ENCODE measurements at places on chromosomes 2 and 18.

DNA sequence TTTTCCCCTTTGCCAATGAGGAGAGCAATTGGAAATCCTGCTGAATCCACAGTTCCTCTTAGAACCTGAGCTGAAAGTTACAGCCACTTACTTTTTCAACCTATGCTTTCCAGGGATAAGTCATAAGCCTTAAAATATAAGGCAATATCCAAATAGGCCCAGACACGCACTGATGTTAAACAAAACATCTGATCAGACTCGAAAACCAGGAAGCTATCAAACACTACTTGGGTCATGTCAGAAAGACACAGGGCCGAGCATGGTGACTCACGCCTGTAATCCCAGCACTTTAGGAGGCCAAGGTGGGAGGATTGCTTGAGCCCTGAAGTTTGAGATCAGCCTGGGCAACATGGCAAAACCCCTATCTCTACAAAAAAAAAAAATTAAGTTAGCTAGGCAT, 192.1 kb downstream of the SP3 start:
- no peak for DNase-seq

DNA sequence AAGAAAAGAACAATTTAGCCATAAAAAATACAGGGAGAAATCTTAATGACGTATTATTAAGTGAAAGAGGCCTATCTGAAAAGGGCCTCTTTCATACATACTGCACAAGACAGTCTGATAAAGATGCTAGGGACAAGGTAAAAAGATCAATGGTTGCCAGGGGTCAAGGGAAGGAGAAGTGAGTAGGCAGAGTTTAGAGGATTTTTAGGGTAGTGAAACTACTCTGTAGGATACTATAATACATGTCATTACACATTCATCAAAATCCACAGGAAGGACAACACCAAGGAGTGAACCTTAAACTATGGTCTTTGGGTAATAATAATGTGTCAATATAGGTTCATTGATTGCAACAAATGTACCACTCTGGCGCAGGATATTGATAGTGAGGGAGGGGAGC, 289.3 kb downstream of the FSIP2 start:
- DNase-seq, result no peak

- no peak for DNase-seq
These were observed 72.0 kb upstream of the CTAGE1 start for GRCh38 chr18:22489704-22490103.

- no peak for DNase-seq
These were observed 488 bp upstream of the RHOB start for GRCh38 chr2:20446255-20446916.

DNA sequence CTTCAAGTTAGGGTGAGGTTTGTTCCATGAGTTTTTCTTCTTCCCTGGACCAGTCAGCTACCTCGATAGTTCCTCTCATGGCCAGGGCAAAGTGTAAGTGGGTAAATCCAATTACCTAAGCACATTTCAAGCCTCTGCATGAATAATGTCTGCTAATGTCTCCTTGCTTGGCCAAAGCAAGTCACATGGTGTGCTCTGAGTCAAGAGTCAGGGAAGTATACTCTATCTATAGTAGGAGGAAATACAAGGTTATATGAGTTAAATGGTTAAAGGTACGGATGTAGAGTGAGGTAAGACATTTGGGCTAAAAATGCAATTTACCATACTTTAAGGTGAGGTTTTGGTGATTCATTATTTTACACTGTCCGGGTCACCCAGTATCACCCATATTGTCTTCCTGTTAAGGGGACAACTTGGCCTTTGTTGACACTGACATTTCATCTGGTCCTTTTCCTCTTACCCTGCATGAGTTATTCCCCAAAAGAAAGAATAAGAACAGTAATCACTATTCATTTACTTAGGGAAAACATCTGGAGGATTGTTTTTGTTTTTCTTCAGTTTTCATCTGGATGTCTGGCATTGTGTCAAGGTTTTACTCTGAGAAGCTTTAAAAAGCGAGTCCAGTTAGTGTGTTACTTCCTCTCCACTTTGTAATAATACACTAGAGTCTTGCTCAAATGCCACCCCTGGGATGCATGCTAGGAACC, 405.5 kb downstream of the RND3 start:
- no peak for DNase-seq

DNA sequence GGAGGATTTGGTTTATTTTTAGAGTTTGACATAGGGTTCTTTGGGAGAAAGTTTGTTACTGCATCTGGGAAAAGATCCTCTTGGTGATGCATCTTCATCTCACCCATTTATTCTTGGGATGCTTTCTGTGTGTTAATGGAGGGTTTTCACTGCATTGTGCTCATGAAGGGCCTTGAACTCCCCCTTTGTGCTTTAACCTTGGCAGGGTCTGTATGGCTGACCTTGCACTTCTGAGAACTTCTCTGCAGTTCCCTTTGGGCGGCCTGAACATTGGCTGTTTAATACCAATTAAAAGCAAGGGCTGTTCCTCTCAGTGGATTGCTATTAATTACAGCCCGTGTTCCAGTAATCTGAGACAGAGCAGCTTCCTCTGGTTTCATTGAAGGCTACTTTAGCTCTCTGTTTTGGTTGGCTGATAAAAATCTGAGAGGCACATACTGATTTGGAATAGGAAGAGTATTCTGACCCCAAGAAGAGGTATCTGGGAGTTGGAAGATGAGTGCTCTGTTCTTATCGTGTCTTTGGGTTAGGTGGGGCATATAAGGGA, 37.5 kb downstream of the FMNL2 start:
- no peak for DNase-seq

- DNase-seq, result no peak
These were observed 46.4 kb upstream of the CDH20 start for GRCh38 chr18:61286867-61287266.

DNA sequence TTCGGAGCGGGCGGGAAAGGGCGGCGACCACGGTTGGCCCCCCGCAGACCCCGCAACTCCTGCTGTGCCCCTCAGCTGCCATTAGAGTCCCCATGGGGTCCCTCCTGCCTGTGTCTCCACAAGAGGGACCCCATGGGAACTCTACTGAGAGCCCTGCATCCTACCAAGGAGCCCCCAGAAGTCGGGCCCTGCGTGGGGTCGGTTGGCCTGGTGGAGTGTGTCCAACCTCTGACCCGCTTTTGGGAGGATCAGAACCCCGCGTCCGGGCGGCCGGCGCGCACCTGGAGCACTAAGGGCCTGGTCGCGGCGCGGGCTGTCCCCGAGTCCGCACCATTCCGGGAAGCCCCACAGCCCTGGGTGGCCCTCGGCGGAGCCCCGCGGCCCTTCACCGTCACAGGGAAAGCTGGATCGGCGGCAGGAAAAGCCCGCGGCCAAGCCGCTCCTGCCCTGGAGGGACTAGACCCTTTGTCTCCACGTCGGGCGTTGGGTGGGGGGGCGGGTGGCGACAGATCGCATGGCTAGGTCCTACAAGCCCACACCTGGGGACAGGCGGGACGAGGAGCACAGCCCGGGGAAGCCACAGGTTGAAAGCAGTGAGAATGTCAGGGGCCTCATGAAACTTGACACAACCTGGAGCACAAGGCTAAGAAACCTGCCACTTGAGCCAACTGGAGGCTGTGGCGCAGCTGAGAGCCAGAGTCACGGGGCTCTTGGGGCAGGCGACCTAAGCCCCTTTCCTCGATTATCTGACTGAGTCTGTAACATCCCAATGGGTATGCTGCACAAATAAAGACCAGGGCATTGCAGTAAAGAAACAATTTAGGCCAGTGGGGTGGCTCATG, 11.2 kb upstream of the CXXC1 start:
- DNase-seq, result no peak

DNA sequence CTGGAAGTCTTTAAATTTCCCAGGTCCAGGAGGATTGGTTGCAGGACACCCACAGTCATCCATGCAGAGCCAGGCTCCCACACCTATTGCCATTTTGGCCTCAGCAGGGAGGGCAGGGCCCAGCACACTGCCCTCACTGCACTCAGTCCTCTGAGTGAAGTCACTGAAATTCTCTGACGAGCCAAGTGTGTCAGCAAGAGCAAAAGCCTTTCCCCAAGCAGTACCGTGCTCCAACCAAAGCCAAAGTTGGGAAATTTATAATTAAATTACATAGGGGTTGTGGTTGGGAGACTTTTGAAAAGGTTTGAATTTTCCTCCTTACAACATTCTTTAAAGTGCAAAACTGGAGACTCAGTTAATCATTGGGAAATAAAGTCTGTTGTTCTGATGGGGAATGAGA, 98.5 kb upstream of the CD226 start:
- no peak for DNase-seq

DNA sequence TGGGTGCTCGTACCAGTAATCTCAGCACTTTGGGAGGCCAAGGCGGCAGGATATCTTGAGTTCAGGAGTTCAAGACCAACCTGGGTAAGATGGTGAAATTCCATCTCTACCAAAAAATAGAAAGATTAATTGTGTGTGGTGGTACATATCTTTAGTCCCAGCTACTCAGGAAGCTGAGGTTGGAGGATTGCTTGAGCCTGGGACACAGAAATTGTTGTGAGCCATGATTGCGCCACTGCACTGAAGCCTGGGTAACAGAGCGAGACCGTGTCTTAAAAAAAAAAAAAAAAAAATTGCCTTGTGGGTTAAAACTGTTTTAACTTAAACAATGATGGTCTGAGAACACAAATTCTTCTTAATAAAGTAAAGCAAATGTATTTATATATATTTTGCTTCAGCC, 49.6 kb downstream of the ATP9B start:
- DNase-seq, result no peak

- no peak for DNase-seq
These were observed 40.4 kb upstream of the ANKRD62 start for GRCh38 chr18:12053289-12053688.

DNA sequence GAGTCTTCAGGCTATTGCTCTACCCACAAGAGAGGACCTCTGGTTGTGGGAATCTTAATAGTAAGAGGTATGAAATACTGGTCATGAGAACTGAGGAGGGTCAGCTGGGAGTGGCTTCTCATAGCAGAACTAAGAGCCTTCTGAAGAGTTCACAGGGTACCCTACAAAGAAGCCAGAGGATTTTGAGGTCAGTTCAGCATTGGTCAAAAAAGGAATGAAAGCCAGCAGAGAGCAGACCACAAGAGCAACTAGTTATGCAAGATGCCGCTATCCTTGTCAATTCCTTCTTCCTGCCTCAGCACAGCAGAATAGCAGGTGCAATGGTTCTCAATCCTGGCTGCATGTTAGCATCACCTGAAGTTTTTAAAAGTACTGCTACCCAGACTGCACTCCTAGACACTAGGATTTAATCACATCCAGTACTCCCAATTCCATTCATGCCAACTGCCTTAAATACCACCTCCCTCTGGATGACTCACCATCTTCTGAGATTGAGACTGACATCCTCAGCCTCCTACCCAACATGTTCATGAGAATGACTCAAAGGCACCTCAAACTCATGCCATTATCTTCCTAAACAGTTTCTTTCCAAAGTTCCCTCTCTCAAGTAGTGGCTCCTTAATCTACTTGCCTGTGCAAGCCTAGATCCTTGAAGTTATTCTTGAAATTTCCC, 81.0 kb upstream of the RBMS1 start:
- no peak for DNase-seq

- no peak for DNase-seq
These were observed 55.4 kb downstream of the MALT1 start for GRCh38 chr18:58726671-58727070.

- DNase-seq, result no peak
These were observed 97.3 kb downstream of the ARL6IP6 start for GRCh38 chr2:152815634-152816257.

- peak; percentile 21 for DNase-seq
These were observed 18.4 kb upstream of the SLC20A1 start for GRCh38 chr2:112627060-112628040.
